ENCODE measurements at places on chromosomes 5 and 9.

DNA sequence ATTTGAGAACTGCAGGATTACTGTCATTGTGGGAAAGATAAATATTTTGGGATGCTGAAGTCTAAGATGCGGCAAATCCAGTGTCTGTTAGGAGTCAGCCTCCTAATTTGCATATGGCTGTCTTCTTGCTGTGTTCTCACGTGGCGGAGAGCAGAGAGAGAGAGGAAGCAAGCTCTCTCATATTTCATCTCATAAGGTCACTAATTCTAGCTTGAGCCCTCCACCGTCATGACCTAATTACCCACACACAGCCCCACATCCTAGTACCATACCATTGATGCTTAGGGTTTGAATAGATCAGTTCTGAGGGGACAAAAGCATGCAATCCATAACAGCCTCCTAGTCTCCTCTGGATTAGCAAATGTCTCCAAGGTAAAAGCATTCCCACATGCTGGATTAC is 124.5 kb downstream of the CDH12 start:
- no peak for DNase-seq

DNA sequence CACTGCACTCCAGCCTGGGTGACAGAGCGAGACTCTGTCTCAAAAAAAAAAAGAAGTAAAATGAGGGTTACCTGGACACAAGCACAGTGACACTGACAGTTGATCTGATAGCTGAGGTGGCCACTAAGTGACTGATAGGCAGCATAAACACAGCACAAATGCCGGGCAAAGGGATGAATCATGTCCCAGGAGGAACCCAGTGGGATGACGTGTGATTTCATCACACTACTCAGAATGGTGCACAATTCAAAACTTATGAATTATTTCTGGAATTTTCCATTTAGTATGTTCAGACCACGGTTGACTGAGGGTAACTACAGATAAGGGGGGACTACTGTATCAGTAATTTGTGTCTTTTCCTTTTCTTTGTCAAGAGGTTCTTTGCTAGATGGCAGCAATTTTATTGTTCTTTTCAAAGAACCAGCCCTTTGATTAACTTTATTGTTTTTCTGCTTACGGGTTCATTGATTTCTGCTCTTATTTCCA is 34.3 kb upstream of the RNF130 start:
- DNase-seq = no peak

DNA sequence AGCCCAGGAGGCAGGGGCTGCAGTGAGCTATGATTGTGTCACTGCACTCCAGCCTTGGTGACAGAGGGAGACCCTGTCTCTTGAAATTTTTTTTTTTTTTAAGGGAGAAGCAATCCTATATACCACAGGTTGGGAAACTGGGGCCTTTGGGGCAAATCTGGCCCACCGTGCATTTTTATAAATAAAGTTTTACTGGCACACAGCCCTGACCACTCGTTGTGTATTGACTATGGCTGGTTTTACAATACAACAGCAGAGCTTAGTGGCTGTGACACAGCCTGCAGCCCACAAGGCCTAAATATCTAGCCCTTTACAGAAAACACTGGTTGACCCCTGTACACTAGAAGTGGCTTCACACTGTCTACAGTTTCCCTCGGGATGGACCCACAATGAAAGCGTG is 58.0 kb downstream of the SECISBP2 start:
- DNase-seq = no peak

GRCh38 chr5:110256298-110256697 is 470.2 kb downstream of the TMEM232 start:
- no peak for DNase-seq

DNA sequence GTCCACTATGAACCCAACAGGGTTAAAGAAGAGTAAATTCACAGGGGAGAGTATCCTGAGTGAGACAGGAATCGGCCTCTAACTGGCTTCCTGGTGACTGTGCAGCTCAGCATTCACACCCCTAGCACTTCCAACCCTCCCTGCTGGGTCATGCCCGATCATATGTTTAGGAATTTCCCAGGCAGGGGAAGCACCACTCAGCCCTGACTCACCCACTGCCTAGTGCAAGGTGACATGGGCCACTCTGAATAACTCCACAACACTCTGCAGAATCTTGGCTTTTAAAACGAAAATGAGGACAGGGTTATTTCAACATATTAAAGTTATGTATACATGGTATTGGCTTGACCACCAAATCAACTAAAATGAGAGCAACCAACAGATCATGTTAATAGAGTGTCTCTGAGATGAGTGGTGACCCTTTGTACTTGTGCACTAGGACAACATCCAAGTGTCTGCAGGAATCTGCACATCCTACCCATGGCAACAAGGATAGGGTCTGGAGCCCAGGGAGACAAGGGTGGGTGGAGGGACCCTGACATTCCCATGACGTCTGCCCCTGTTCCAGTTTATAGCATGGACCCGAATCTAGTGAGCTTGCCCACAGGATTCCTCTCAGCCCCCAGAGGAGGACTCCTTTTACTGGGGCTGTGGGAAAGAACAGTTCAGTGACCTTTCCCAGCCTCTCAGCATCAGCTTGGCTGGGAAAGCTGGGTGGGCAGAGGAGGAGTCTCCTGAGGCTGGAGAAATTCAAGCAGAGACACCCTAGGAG is 485.8 kb downstream of the SEMA5A start:
- DNase-seq = no peak

DNA sequence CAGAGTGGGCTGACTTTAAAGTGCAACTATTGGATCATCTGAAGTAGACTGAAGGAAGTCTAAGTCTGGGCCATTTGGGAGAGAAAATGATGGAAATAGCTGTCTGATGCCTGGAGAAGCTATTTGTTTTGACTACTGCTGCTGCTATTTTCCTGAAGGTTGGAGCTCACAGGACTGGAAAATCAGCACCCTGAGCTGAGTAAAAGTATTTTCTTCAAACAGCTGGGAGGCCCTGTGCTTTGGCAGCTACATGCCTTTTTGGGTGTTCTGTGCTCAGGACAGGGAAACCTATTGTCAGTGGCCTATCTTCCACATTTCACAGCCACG is 302.6 kb downstream of the ENC1 start:
- no peak for DNase-seq
